ENCODE measurements at places on chromosomes 1 and 21.

DNA sequence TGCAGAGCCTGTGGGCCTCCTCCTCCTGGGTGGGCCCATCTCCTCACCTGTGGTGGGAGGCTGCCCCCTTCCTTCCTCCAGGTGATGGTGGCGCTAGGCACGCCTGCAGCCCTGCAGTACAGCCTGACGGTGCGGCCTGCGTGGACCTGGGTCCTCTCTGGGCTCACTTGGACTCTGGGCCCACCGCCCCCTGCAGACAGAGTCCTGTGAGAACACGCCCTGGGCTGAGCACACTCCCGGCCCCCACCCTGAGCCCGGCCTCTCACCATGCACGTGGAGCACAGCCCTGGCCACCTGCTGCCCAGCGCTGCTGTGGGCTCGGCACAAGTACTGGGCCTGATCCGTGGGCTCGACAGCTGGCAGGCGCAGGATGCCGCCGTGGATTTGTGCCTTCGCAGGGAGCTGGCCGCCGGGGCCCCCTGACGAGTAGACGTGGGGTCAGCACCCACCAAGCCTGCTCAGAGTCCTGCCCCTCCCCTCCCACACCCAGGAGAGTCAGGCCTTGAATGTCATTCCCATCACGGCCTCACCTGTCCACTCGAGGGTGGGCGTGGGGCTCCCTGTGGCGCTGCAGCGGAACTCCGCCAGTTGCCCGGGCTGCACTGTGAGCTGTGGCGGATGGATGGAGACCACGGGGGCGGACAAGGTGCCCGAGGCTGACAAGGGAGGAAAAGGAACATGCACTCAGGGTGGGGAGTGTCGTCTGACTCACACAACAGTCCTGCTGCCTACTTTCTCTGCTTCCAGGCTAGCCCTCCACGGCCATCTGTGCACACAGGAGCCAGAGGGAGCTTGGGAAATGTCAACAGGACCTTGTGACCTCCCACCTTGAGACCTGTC is 43.4 kb downstream of the LDLRAD2 start:
- no peak for DNase-seq

DNA sequence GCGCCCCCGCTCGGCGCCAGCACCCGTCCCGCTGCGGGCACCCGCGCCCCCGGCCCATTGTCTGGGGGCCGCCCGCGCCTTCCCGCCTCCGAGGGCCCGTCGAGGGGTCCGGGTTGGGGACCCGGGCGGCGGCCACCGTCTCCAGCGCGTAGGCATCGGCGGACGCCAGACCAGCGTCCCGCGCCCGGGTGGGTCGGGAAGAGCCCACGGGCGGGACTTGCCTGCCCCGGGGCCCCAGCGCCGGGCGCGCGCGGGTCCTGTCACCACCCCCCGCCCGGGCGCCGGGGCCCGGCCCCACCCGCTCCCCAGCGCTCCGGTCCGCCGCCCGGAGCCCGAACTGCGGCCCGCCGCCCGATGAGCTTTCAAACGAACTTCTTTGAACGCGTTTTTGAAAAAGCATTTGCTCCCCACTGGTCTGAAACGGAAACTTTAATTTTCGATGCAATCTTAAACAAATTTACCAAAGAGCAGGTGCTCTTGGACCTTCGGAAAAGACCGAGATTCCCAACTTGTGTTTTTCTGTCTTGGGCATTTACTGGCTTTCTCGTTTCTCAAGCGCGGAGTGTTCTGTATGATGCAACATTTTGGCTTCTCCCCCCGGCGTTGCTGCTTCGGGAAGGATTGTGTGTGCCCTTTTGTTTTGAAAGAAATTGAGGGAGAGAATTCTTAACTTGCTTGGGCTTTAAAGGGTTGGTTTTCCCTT is 615 bp downstream of the CLIC4 start:
- no peak for DNase-seq

DNA sequence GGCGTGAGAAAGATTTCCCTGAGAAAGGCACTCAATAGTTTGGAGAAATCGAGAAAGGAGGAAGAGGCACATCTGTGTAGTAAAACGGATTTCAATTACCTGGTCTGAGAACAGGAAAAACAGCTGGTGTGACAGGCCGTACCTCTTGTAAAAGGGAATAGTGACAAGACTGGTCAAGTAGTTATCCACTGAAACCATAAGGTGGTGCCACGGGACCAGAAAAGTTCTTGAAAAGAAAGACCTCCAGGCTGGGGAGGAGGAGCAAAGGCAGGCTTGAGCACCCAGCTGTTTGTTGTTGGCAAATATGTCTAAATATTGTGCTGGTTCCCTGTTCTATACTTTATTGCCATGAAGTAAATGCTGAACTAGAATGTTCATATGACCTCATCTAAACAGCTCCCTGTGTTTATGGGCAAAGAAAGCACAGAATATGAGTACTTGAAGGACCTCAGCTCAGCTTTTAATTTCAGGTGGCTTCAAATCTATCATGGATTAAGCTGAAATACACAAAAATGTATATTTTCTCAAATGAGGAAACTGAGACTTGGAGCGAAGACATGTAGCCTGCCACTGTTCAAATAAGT is 4.0 kb downstream of the HAO2 start:
- no peak for DNase-seq

GRCh38 chr21:26809745-26810144 is 35.5 kb downstream of the ADAMTS1 start:
- no peak for DNase-seq

DNA sequence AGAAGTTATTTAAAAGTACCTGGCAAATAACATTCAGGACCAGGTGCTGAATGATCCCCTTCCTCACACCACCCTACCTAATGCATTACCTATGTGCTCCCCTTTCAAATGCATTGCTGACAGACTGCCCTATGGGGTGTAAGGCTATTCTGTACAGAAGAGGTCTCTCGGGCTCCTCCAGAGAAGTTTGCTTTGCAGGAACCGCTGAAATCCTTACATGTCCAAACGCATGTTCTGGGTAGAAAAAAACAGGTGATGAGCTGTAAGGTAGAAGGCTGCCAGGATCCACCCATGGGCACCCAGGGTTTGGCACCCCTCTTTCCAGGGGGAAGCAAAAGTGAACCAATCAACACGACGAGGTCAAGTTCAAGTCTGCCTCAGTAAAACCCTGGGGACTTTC is 58.3 kb upstream of the TARBP1 start:
- DNase-seq: no peak

GRCh38 chr1:189960769-189961168 is 516.9 kb downstream of the BRINP3 start:
- no peak for DNase-seq

DNA sequence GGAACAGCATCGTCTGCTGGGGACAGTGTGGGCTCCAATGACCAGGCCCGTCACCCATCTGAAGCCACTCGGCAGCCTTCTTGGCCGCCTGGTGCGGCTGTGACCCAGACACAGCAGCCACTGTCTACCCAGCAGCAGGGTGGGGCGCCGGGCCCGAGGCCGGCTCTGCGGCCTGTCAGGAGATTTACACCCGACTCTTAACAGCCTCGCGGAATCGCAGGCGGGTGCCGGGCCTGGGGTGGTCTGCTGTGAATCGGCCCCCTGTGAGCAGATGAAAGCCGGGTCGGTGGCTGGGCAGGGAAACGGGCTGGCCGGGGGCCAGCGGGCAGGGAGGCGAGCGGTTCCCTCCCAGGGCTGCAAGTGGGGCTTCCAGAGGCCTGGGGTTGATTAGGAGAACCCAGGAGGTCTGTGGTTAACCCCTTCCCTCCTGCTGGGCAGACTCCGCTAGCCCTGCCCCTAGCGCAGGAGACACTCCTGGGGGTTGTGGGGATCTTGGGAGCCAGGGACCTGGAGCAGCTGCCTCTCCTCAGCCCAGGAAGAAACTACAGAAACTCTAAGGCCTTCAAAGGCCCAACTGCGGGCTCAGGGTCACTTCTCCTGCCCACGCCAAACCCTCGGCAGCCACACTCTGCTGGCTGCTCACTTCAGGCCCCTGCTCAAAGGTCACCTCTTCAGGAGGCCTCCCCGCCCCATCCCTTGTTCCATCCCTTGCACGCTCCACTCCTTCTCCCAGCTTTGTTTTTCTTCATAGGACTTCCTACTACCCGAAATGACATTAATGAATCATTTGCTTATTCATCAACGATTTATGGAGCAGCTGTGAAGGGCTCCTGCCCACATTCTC is 15.6 kb downstream of the RUNX3 start:
- no peak for DNase-seq

DNA sequence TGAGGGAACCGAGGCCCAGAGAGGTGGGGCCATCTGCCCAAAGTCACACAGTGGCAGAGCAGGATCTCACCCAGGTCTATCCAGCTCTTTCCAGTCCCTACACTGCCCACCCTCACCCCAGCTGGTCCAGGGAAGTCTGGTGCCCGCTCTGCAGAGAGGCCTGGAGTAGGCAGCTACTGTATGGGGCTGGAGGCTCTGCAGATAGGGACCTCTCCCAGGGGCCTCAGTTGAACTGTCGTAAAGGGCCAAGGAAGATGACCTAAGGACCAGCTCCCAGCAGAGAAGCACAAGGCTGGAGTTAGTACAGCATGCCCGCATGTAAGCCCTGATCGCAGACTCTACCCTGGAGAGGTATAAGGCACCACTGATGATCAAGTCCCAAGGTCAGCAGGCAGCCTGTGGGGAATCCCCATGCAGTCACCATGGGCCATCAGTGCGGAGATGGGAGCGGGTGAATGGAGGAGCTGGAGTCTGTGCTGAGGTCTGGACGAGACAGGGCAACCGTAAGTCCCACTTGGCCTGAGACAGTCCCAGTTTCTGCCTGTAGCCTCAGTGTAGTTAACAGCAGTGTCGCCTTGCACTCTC is 320.2 kb downstream of the MATN1 start:
- DNase-seq: no peak

- no peak for DNase-seq
Observed at GRCh38 chr21:18499761-18500376, 96.3 kb upstream of the TMPRSS15 start.

DNA sequence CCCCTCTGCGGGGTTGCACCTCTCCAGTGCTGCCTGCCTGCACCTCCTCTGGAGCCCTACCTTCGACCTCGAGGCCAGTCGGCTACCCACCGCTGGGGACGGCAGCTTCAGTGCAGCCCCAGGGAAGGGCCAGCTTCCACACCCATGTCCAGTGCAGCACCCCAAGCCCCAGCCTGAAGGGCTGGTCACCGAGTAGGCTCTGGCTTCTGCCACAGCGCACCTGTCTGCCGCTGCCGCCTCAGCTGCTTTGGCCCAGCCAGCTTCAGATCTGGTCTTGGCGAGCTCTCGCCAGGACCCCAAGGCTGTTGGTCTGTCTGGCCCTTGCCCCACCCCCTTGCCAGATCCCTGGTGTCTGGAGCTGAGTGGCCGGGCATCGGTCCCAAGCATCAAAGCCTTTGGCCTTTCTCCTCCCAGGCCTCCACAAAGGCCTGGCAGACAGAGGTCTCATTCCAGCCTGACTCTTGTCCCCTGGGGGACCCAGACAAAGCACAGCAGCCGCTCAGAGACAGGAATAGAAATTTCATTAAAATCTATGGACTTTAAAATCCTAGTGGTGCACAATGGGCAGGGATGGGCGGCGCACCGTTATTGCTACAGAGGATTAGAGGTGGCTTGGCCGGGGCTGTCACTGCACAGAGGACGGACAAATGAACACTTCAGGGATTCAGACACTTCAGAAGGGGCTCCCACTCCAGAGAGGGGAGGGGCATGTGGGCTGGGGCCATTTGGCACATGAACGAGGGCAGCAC is 4.8 kb downstream of the CCDC24 start:
- no peak for DNase-seq

DNA sequence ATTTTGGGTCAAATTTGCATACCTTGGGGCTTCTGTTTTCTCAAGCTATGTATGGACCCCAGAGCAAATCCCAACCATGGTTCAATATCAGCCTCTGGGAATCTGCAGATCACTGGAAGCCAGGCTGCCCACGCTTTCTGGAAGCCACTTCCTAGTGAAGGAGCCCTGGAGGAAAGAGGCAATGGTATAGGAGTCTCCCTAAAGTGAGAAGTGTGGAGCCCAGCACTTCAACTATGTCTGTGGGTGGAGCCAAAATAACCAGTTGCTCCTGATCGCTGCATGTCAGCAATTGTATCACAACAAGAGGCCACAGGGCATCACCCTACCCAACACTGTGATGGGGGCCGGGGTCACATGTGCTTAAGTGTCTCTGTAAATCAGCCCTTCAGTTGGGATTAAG is 26.9 kb downstream of the ETS2 start:
- no peak for DNase-seq

DNA sequence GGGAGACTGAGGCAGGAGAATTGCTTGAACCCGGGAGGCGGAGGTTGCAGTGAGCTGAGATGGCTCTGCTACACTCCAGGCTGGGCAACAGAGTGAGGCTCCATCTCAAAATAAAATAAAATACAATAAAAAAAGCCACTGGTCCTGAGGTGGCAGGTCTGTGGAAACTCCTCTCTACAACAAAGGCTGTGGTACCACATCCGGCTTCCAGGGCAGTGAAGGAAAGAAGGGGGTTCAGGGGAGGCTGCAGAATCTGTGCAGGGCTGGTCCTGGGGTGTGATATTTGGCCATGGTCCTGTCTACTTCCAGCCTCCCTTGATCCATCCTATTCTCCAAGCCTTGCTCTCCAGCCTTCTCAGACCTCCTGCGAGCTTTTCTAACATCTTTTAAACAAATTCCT is 731 bp upstream of the ZNF683 start:
- no peak for DNase-seq

DNA sequence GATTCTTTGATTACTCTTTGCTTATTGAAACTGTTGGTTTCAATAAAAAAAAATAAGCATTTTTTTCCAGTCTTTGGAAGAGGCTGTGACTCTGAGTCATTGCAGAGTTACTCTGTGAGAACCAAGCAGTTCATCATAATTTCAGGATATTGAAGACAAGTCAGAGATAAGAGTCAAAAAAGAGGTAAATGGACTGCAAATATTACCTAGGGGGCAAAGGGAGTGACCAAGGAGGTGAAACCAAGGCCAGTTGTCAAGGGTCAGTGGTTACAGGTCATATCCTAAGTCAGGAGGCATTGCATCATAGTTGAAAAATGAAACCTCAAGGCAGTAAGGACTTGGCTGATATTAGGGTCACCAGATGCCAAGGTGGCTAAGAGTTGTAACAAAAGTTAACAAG is 597.1 kb upstream of the USP24 start:
- DNase-seq: no peak

GRCh38 chr1:191174298-191174697 is 696.6 kb upstream of the BRINP3 start:
- DNase-seq: no peak

- DNase-seq: no peak
Observed at GRCh38 chr1:48602349-48602748, 130.3 kb upstream of the SPATA6 start.

All from T1000 (cell line).